Activated T-cell treated with anti-CD3 and anti-CD28 coated beads for 24 hours (primary cell): ENCODE measurements at places on chromosomes 3 and 15.

- DNase-seq: no peak
Measured at GRCh38 chr3:165159760-165160421, 36.3 kb downstream of the SLITRK3 start.

- DNase-seq: no peak
Measured at GRCh38 chr3:8520816-8521403, 19.3 kb downstream of the LMCD1 start.

DNA sequence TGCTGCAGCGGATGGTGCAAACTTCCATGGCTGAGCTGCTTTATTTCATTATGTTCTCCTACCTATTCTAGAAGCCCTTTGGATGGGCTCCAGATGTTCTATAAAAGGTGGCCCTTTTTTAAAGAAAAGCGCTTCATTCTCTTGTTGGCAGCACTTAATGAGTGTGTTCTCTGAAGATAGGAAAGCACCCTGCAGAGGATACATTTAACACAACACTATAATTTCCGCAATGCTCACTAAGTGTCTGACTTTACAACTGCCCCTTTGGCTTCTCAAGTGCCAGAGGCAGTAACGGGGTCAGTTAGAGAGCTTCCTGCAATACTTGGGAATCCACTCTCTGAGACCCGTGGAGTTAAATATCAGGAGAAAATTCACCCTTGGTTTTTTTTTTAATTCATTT is 88.1 kb downstream of the MDFIC2 start:
- no peak for DNase-seq

DNA sequence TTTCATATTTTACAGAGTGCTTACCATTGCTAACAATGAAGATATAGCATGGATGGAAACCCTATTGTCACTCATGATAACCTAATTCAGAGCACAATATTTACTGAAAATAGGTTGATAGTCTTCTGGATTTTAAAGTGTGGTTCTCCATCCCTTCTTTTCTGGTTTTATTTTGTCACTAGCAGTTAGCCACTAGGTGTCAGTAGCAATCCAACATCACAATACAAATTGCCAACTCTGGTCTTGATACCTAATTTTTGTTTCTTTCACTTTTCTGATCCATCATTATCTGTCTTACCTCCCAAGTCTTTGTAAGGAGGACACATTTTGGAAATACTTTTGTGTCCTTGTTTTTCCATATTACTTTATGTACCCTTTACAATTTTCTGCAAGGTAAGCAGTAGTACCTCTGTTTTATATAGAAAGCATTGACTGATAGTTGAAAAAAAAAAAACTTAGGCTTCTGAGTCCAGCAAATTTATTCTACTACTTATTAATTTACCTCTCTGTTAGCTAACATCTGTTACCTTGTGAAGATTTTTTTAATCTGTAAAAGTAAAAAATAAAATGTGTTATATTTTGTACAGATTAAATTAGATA is 28.3 kb upstream of the CRYBG3 start:
- no peak for DNase-seq

GRCh38 chr15:63834500-63835210 is 907 bp upstream of the HERC1 start:
- DNase-seq: no peak

GRCh38 chr15:62841891-62842559 is 200.5 kb upstream of the TPM1 start:
- no peak for DNase-seq
